ENCODE measurements at places on chromosomes 12 and 14.

GRCh38 chr12:66352197-66352596, 49.9 kb downstream of the HELB start:
- no peak for DNase-seq

DNA sequence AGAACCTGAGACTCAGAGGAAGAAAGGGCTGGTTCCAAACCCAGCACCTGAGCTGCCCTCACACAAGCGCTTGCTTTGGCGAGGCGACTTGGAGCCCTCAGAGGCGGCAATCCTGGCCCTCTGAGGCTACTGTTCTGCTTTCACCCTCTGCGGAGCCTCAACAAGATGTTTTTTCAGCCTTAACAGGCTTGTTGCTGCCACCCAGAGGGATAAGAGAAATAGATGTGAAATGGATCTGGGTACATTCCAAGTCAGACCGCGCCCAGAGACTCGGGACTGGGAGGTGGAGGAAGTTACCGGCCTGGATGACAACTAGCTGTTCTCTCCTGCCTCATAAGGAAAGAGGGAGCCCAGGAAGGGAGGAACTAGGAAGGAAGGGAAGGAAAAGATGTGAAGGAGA, 89.6 kb downstream of the TTC7B start:
- DNase-seq = no peak

GRCh38 chr12:41924111-41924510, 220.6 kb downstream of the GXYLT1 start:
- no peak for DNase-seq

DNA sequence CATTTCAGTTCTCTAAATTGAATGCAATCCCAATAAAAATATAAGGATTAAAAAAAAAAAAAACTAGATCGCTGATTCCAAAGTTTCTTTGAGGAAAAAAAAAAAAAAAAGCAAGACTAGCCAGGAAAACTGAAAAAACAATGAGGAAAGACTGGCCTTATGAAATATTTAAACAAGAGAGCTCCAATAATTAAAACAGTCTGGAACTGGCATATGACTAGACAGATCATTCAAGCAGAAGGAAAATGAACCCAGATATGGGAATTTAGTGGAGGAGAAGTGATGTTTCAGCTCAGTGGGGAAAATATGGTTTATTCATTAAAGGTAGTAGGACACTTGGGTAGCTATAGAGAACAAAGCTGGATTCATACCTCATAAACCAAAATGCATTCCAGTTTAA, 42.0 kb upstream of the TBC1D15 start:
- no peak for DNase-seq

DNA sequence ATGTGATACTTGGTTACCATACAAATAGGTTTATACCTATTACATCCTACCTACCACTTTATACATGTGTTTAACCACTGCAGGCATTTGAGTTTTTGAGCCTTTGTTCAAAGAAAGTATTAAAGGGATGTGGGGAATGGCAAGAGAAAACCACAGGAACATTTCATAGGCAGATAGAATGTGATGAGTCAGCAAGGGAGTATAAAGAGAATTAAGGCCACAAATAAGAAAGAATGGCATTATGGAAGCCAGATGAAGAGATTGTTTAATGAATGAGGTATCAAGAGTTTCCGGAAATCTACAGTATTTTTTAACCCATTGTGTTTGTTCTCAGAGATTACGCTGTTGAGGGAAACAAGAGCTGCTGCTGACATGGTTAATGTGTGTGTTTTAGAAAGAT, 66.9 kb downstream of the METTL25 start:
- DNase-seq = no peak

- no peak for DNase-seq
Observed at GRCh38 chr12:31531893-31532292, 59.0 kb downstream of the DENND5B start.

- no peak for DNase-seq
Observed at GRCh38 chr12:78406828-78407227, 457.7 kb upstream of the SYT1 start.

DNA sequence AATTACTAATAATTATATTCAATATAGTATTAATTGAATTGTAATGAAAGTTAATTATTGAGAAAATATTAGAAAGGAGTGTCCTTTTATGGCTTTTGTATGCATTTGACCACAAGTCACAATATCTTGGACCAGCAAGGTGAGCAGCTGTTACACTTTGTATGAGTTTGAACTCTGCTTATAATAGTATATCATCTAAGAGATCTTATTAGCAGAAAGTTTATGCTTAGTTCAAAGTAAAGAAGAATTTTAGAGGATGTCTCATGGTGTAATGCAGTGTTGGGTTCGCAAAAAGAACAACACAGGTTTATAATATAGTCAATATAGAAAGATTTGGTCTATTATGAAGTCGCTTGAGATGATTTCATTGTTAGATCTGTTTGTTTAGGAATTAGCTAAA, 2.0 kb upstream of the TRIM9 start:
- DNase-seq = no peak
